ENCODE measurements at places on chromosomes 7 and 10. TPM values are rescaled to one million over a fixed set of nuclear protein-coding genes. Genes with fewer than 3 reads are reported as not detected.

DNA sequence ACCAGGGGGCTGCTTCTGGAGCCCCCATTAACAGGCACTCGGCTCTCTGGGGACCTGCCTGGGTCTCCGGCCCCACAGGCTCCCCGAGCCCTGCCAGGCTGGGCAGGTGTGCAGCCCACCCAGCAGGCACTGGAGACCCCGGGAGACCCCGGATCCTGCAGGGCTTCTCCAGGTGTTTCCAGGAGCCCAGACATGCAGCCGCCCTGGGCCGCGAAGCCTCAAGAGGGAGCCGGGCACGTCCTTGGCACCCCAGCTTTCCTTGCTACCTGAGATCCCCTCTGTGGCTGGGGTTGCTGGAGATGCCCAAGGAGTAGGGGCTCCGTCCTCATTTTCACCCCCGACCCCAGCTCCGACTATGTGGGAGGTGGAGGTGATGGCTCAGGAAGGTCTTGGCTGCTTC, 7.7 kb upstream of the AMZ1 start:
- no peak for DNase-seq
- no peak overlapping the region for H3K4me3 ChIP-seq
- H3K27ac ChIP-seq: no peak overlapping the region
- H3K36me3 ChIP-seq: no peaks in the 10 kb centered on the region
- no peaks in the 10 kb centered on the region for H3K4me1 ChIP-seq
- H3K27me3 ChIP-seq: no peaks in the 10 kb centered on the region

DNA sequence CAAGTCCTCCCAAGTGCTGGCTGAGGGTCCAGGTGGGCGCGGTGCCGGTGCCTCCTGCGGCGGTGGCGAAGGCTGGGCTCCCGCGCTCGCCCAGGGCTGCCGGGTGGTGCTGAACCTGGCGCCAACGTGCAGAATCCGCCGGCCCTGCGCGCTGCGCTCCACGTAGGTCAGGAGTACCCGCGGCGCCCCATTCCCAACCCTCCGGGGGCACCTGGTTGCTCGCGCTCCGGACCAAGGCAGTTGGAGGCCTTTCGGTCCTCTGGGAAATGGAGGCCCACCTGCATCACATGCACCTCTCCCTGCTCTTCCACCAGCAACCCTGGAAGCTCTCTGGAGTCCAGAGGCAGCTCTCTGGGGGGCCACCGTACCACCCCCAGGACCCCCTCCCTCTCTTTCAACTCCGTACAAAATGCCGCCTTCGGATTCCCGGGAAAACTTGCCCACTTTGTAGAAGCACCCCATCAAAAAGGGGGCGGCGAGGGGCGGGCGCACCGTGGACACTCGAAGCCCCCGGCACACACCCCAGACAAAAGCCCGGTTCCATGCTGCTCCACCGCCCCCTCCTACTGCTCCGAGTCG, 745 bp downstream of the SLC16A9 start:
- H3K4me3 ChIP-seq: peak overlapping the region; percentile 67
- H3K36me3 ChIP-seq: no peaks in the 10 kb centered on the region
- H3K27ac ChIP-seq: peak overlapping the region; percentile 55
- H3K27me3 ChIP-seq: no peaks in the 10 kb centered on the region

GRCh38 chr7:116997972-116998371, 44.7 kb downstream of the ST7 start:
- no peak overlapping the region for H3K27ac ChIP-seq
- no peaks in the 10 kb centered on the region for H3K4me1 ChIP-seq
- no peak overlapping the region for H3K4me3 ChIP-seq
- H3K36me3 ChIP-seq: no peaks in the 10 kb centered on the region
- H3K27me3 ChIP-seq: no peaks in the 10 kb centered on the region

- H3K27ac ChIP-seq: no peak overlapping the region
- DNase-seq: peak; percentile 83
- H3K36me3 ChIP-seq: no peaks in the 10 kb centered on the region
- H3K4me3 ChIP-seq: no peak overlapping the region
- H3K27me3 ChIP-seq: no peaks in the 10 kb centered on the region
These were observed 2.0 kb upstream of the SFTPA2 start for GRCh38 chr10:79562135-79562756.

DNA sequence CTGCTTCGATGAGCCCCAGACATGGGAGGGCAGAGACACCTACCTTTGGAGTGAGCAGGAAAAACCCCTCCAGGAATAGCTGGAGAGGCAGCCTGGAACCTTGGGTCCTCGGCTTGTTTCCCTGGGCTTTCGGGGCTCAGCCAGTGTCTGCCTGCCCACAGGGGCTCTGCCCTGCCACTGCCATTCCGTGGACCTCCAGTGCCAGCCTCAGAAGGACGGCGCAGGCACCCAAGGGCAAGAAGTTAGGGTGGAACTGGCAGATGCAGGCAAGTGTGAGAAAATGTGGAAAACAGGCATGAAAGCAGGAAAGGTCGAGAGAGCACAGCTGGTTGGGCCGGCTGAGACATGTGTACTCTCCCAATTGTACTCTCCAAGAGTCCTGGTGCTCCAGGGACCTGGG, 281.5 kb downstream of the GRID1 start:
- H3K4me3 ChIP-seq: no peak overlapping the region
- H3K4me1 ChIP-seq: no peaks in the 10 kb centered on the region
- H3K27ac ChIP-seq: no peak overlapping the region
- H3K27me3 ChIP-seq: no peaks in the 10 kb centered on the region
- H3K36me3 ChIP-seq: no peaks in the 10 kb centered on the region

- no peaks in the 10 kb centered on the region for H3K36me3 ChIP-seq
- no peak for DNase-seq
- no peak overlapping the region for H3K4me3 ChIP-seq
- peaks cover 12% of the 10 kb centered on the region for H3K4me1 ChIP-seq
- no peaks in the 10 kb centered on the region for H3K27me3 ChIP-seq
These were observed 3.3 kb downstream of the PRRT4 start for GRCh38 chr7:128358233-128358632.

DNA sequence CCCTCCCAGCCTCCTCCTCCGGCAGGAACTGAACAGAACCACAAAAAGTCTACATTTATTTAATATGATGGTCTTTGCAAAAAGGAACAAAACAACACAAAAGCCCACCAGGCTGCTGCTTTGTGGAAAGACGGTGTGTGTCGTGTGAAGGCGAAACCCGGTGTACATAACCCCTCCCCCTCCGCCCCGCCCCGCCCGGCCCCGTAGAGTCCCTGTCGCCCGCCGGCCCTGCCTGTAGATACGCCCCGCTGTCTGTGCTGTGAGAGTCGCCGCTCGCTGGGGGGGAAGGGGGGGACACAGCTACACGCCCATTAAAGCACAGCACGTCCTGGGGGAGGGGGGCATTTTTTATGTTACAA, 83.3 kb downstream of the PAX2 start:
- no peak for DNase-seq
- H3K36me3 ChIP-seq: no peaks in the 10 kb centered on the region
- H3K27ac ChIP-seq: no peak overlapping the region
- peaks cover 6% of the 10 kb centered on the region for H3K27me3 ChIP-seq
- peak overlapping the region; percentile 47 for H3K4me3 ChIP-seq

DNA sequence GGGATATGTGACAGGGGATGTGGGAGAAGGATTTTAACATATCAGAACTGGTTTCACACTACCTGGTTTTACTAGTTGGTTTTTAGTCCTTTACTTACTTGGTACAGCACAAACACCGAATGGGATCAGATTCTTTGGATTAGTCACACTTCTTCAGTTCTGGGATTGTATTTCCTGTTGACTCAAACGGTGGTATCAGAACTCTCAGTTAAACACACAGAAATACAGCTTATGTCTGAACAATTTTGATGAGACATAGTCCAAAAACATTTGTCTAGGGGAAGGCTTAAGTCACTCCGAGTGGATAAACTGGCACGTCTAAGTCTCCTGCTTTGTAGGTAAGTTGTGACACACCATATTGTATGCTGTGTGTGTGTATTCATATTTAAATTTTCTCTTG, 480.5 kb downstream of the PHTF2 start:
- no peaks in the 10 kb centered on the region for H3K4me1 ChIP-seq
- no peaks in the 10 kb centered on the region for H3K27me3 ChIP-seq
- H3K36me3 ChIP-seq: no peaks in the 10 kb centered on the region
- no peak overlapping the region for H3K4me3 ChIP-seq

- H3K4me3 ChIP-seq: no peak overlapping the region
- no peaks in the 10 kb centered on the region for H3K36me3 ChIP-seq
- H3K27me3 ChIP-seq: no peaks in the 10 kb centered on the region
- H3K27ac ChIP-seq: no peak overlapping the region
- no peak for DNase-seq
These were observed 8.9 kb downstream of the MSS51 start for GRCh38 chr10:73424478-73424877.

DNA sequence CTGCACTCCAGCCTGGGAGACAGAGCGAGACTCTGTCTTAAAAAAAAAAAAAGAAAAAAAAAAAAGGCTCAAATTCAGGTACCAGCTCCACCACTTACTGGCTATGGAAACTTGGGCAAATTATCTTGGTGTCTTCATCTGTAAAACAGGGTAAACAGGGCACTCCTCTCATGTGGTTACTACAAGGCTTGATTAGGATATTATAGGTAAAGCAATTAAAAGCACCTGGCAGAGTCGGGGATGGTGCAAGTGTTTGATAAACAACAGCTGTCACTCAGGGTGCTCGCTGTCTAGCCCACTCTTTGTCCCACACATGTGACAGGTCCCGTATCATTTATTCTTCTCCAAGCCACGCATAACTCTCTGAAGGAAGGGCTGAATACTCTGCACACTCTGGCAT, 96.9 kb downstream of the SORBS1 start:
- no peak for DNase-seq
- H3K27ac ChIP-seq: no peak overlapping the region
- H3K36me3 ChIP-seq: no peaks in the 10 kb centered on the region
- no peak overlapping the region for H3K4me3 ChIP-seq
- peaks cover 6% of the 10 kb centered on the region for H3K4me1 ChIP-seq

GRCh38 chr10:126972635-126973414, 67.6 kb downstream of the DOCK1 start:
- no peak for DNase-seq
- no peak overlapping the region for H3K4me3 ChIP-seq
- no peaks in the 10 kb centered on the region for H3K27me3 ChIP-seq
- no peak overlapping the region for H3K27ac ChIP-seq
- H3K4me1 ChIP-seq: no peaks in the 10 kb centered on the region
- no peaks in the 10 kb centered on the region for H3K36me3 ChIP-seq

- no peak overlapping the region for H3K27ac ChIP-seq
- DNase-seq: no peak
- no peaks in the 10 kb centered on the region for H3K27me3 ChIP-seq
- no peaks in the 10 kb centered on the region for H3K4me1 ChIP-seq
- H3K36me3 ChIP-seq: no peaks in the 10 kb centered on the region
- H3K4me3 ChIP-seq: no peak overlapping the region
These were observed 69.6 kb downstream of the PARP12 start for GRCh38 chr7:139993169-139993568.

The PCGF5 gene
- 50.2 TPM for total RNA-seq

The MCMBP gene
- total RNA-seq: 47.4 TPM

The ASZ1 gene
- 18.1 TPM for total RNA-seq

The GDF10 gene
- total RNA-seq: 34.4 TPM

The UFSP1 gene
- 4.2 TPM for total RNA-seq

The APBB1IP gene
- 0.55 TPM for total RNA-seq

The ELN gene
- 35.2 TPM for total RNA-seq

Measured in testis (tissue), 5 donors.